HFFc6 (cell line): ENCODE measurements at places on chromosomes 16 and 17. TPM values are rescaled to one million over a fixed set of nuclear protein-coding genes. Genes with fewer than 3 reads are reported as not detected.

ZNF385C gene
- total RNA-seq: not detected in 3 replicates

DNA sequence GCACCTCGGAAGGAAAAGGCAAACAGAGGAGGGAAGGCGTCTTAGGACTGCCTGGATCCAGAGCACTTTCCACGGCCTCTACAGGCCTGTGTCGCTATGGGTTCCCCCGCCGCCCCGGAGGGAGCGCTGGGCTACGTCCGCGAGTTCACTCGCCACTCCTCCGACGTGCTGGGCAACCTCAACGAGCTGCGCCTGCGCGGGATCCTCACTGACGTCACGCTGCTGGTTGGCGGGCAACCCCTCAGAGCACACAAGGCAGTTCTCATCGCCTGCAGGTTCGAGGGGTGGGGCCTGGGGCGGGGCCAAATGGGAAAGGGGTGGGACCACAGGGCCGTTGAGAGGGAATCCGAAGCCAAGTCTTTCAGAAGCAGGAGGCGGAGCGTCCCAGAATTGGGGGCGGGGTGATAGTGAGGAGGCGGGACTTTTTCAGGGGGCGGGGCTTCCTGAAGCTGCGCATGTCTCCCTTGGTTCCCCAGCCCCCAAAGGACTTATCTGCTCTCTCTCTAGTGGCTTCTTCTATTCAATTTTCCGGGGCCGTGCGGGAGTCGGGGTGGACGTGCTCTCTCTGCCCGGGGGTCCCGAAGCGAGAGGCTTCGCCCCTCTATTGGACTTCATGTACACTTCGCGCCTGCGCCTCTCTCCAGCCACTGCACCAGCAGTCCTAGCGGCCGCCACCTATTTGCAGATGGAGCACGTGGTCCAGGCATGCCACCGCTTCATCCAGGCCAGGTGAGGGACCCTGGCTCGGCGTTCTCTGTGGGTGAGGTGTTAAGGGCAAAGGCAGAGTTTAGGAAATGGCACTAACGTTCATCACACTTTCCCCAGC lies 939 bp downstream of the BCL6B start:
- DNase-seq: no peak

DNA sequence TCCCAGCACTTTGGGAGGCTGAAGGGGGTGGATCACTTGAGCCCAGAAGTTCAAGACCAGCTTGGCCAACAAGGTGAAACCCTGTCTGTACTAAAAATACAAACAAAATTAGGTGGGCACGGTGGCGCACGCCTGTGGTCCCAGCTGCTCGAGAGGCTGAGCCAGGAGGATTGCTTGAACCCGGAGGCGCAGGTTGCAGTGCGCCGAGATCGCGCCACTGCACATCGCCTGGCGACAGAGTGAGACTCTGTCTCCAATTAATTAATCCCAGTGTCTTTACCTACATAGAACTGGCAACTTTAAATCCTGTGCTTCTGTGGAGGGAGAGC lies 1.5 kb upstream of the ELOB start:
- no peak for DNase-seq

GRCh38 chr16:78513838-78514237 lies 414.4 kb downstream of the WWOX start:
- no peak for DNase-seq
